ENCODE measurements at places on chromosomes 16 and 17. TPM values are rescaled to one million over a fixed set of nuclear protein-coding genes. Genes with fewer than 3 reads are reported as not detected.

DNA sequence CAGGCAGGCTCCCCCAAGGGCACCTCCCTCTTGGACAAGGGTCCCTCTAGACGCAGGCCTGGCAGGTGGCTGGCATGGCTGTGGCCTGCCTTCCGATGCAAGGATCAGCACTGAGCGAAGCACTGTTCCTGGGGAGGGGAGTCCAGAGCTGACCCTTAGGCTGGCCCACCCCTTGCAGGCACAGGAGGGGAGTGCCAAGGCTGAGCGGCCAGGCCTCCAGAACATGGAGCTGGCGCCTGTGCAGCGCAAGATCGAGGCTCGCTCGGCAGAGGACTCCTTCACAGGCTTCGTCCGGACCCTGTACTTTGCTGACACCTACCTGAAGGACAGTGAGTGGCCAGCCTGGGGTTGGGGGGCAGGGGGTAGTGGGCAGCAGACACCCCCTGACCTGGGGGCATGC lies 16.8 kb upstream of the MYO15B start:
- no peak overlapping the region for H3K4me3 ChIP-seq
- no peak for DNase-seq
- no peaks in the 10 kb centered on the region for H3K36me3 ChIP-seq
- no peak overlapping the region for H3K27ac ChIP-seq
- H3K4me1 ChIP-seq: no peaks in the 10 kb centered on the region

DNA sequence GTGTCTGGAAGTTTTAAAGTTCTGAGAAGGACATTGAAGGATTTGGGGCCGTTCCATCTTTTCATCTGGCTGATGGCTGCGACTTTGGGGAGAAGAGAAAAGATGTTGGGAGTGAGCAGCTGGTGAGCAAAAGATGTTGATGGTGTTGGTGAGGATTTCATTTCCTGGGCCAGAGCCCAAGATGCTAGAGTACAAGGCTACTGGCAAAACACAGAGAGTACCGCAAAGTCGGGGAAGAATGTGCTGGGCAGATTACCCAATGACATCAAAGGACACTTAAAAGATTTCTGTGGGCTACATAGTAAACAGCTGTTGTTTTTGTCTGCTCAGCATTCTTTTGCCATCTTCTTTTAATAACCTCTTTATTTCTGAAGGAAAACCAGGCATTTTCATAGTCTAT lies 49.4 kb upstream of the GAS7 start:
- H3K27me3 ChIP-seq: no peaks in the 10 kb centered on the region
- DNase-seq: no peak
- H3K4me1 ChIP-seq: no peaks in the 10 kb centered on the region
- no peak overlapping the region for H3K27ac ChIP-seq
- H3K36me3 ChIP-seq: no peaks in the 10 kb centered on the region
- no peak overlapping the region for H3K4me3 ChIP-seq

- no peaks in the 10 kb centered on the region for H3K4me1 ChIP-seq
- H3K27me3 ChIP-seq: no peaks in the 10 kb centered on the region
- H3K36me3 ChIP-seq: no peaks in the 10 kb centered on the region
- H3K27ac ChIP-seq: no peak overlapping the region
Measured at GRCh38 chr17:70047619-70048419, 27.2 kb upstream of the KCNJ16 start.

Gene SHCBP1
- total RNA-seq: 0.96 TPM
